H9 (cell line): ENCODE measurements at places on chromosomes 12 and 14. TPM values are rescaled to one million over a fixed set of nuclear protein-coding genes. Genes with fewer than 3 reads are reported as not detected.

- H3K27me3 ChIP-seq, result no peaks in the 10 kb centered on the region
- no peak overlapping the region for H3K4me3 ChIP-seq
- peaks cover 2% of the 10 kb centered on the region; the same call in 1 of the 2 replicates for H3K4me1 ChIP-seq
- DNase-seq, result no peak
- peaks cover 30% of the 10 kb centered on the region for H3K36me3 ChIP-seq
Observed at GRCh38 chr12:96294831-96295230, 100.7 kb downstream of the ELK3 start.

DNA sequence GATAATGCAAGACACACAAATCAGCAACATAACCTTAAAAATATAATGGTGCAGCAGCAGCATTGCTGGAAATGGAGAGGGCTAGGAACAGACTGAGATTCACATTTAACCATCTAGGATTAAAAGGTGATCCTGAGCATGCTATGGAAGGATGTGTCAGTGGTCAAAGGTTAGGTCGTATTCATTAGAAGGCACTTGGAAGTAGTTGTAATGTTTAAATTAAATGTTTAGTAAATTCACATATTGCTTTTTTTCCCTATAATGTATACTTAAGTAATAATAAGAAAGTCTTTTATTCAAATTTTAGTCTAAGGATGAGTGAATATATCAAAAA, 368.6 kb upstream of the PDE3A start:
- H3K36me3 ChIP-seq, result no peaks in the 10 kb centered on the region
- no peaks in the 10 kb centered on the region for H3K4me1 ChIP-seq
- no peak overlapping the region for H3K4me3 ChIP-seq
- DNase-seq, result no peak
- H3K27ac ChIP-seq, result no peak overlapping the region
- H3K27me3 ChIP-seq, result no peaks in the 10 kb centered on the region

- no peaks in the 10 kb centered on the region for H3K27me3 ChIP-seq
- DNase-seq, result no peak
- no peaks in the 10 kb centered on the region for H3K36me3 ChIP-seq
- H3K27ac ChIP-seq, result no peak overlapping the region
- no peaks in the 10 kb centered on the region; the same call in 1 of the 2 replicates for H3K4me1 ChIP-seq
- H3K4me3 ChIP-seq, result no peak overlapping the region
Observed at GRCh38 chr12:120651821-120652220, 11.4 kb downstream of the CABP1 start.

DNA sequence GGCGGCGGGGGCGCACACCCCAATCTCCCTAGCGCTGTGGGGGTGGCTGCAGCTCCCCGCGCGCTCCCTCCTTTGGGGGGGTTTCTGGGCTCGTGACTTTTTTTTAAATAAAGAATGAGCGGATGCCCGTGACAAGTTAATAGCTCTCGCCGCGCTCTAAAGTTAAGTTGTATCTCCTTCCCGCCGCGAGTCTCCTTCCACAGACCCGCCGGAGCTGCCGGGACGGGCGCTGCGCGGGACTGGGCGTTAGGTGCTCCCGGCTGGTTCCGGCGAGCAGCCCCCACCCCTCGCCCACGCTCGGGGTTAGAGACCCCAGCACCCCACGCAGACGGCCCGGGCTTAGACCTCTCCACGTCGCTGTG, 82.6 kb upstream of the HMGA2 start:
- no peak for DNase-seq
- H3K27ac ChIP-seq, result no peak overlapping the region
- H3K27me3 ChIP-seq, result no peaks in the 10 kb centered on the region

The SMIM41 gene
- total RNA-seq, result not detected in 2 replicates

GRCh38 chr12:81627336-81628189, 131.6 kb downstream of the PPFIA2 start:
- H3K27ac ChIP-seq, result no peak overlapping the region
- no peak overlapping the region for H3K4me3 ChIP-seq
- H3K36me3 ChIP-seq, result no peaks in the 10 kb centered on the region
- H3K27me3 ChIP-seq, result no peaks in the 10 kb centered on the region
- DNase-seq, result no peak

The PRPH gene
- total RNA-seq, result 1.1 and 2.2 TPM in 2 replicates

DNA sequence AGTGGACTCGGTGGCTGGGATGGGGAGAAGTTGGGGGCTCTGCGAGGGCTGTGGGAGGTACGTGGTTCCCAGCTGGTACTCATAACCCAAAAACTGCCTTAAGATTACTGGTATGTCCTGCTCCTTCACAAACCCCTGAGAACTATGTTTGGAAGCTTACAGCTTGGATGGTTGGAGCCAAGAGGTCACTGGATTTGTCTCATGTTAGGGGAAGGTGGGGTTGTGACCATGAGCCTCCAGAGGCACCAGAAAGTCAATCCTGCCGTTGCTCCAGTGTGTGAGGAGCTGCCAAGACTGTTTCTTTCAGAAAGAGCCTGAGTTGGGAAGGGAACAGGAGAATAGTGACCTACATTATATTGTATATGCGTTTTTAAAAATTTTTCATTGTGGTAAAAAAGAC, 33.5 kb downstream of the TEAD4 start:
- no peaks in the 10 kb centered on the region for H3K27me3 ChIP-seq
- H3K4me3 ChIP-seq, result no peak overlapping the region
